ENCODE measurements at places on chromosomes 16 and 17. TPM values are rescaled to one million over a fixed set of nuclear protein-coding genes. Genes with fewer than 3 reads are reported as not detected.

The PRSS22 gene
- total RNA-seq, result 1.1 TPM

The HASPIN gene
- 25.7 TPM for total RNA-seq

GRCh38 chr17:59859444-59860025 lies 33.2 kb downstream of the TUBD1 start:
- H3K4me3 ChIP-seq, result no peak overlapping the region
- peaks cover 10% of the 10 kb centered on the region for H3K36me3 ChIP-seq
- no peaks in the 10 kb centered on the region for H3K27me3 ChIP-seq
- H3K4me1 ChIP-seq, result peaks cover 28% of the 10 kb centered on the region
- peak overlapping the region; percentile 81 for H3K27ac ChIP-seq

DNA sequence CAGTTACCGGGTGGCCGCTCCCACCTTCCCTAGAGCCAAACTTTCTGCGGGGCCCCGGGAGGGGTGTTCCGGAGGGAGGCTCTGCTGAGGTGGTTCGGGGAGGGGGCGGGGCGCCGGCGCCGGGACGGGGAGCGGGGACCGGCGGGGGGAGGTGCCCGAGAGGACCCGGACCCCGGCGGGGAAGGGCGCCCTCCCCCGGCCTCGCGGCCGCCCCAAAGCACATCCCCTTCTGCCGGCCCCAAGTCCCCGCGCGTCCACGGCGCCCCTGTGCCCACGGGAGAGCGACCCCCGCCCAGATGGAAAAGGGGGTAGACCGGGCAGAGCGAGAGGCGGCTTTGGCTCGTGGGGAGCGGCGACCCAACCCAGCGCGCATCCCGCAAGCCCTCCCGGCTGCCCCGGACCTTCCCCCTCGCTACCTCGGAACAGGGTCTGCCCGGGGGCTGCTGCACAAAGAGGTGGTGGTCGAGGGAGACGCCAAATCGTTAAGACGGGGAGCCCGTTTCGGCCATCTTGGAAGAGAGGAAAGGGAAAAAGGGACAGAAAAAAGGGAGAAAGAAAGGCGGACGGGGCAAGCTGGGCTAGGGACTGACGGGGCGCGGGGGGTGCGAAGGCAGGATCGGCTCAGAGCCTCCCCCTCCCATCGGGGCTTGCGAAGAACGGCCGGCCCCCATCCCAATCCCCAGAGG lies 530 bp downstream of the PCGF2 start:
- H3K27ac ChIP-seq, result no peak overlapping the region
- peaks cover 4% of the 10 kb centered on the region for H3K36me3 ChIP-seq
- DNase-seq, result peak; percentile 31
- peak overlapping the region; percentile 87 for H3K4me3 ChIP-seq
- H3K27me3 ChIP-seq, result peaks cover 46% of the 10 kb centered on the region
- H3K4me1 ChIP-seq, result peaks cover 50% of the 10 kb centered on the region

The CLDN6 gene
- total RNA-seq, result not detected

- H3K36me3 ChIP-seq, result peaks cover 3% of the 10 kb centered on the region
- no peaks in the 10 kb centered on the region for H3K4me1 ChIP-seq
- H3K4me3 ChIP-seq, result no peak overlapping the region
- H3K27ac ChIP-seq, result no peak overlapping the region
Measured at GRCh38 chr16:59759296-59759695, 1025.2 kb upstream of the GOT2 start.

GRCh38 chr17:79071161-79071740 lies 3.4 kb upstream of the ENGASE start:
- no peak overlapping the region for H3K27ac ChIP-seq
- no peaks in the 10 kb centered on the region for H3K27me3 ChIP-seq
- H3K4me3 ChIP-seq, result no peak overlapping the region
- H3K36me3 ChIP-seq, result no peaks in the 10 kb centered on the region

DNA sequence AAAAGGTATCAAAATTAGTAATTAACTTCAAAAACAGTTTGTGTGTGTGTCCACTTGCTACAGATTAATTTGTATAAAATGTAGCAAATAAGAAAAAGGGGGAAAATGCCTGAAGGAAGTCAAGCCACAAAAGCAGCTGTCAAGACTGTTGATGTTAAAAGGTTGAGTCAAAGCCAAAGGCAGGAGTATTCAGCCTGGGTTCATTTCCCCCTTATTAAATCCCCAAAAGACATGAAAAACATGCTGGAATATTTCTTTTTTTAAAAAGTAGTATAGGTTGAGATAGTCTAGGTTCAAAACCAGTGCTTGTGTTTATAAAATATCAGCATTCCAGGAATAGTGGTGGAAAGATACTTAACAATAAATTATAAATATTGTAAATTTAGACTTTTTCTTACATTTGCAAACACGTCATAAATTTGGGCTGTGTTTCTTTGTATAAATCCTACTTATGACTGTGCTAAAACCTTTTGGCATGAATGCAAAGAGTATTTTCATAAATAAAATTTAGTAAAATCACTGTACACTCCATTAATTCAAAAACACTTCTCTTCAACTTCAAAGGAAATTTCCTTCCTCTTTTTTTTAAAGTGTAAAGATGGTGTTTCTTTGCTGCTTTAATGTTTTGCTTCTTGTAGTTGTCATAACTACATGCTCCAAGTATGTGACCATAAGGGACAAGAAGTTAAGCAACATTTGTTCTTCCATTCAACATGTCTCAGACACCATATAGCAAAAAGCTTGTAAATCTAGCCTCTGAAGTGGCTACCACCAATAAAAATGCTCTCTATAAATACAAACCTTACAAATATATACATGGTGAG lies 72.0 kb downstream of the SKAP1 start:
- H3K4me3 ChIP-seq, result no peak overlapping the region
- no peaks in the 10 kb centered on the region for H3K27me3 ChIP-seq
- no peak for DNase-seq

DNA sequence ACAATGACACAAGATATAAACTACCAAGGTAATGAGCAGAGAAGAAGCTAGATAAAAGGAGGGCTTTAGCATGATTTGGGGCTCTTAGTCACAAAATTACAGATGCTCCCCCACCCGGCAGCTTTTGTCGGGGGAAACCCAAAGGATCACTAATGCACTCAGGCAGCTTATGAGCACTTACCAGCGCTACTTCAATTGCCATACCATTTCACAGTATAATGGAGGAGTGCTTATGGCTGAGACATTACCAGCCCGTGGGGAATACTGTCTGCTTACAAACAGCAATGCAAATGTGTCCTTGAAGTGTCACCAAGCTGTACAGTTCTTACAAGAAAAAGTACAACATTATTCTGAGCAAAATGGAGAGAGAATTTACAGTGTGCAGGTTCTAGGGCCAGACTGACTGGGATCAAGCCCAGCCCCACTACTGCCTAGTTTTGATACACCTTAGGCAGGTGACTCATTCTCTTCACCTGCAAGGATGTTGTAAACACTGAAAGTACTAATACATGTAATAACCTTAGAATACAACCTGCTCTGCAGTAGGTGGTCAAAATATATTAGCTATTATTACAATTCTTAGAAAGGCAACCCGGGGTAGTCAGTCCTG lies 16.3 kb downstream of the ANKFY1 start:
- H3K36me3 ChIP-seq, result no peaks in the 10 kb centered on the region
- no peak overlapping the region for H3K4me3 ChIP-seq
- no peaks in the 10 kb centered on the region for H3K27me3 ChIP-seq
- no peak for DNase-seq

DNA sequence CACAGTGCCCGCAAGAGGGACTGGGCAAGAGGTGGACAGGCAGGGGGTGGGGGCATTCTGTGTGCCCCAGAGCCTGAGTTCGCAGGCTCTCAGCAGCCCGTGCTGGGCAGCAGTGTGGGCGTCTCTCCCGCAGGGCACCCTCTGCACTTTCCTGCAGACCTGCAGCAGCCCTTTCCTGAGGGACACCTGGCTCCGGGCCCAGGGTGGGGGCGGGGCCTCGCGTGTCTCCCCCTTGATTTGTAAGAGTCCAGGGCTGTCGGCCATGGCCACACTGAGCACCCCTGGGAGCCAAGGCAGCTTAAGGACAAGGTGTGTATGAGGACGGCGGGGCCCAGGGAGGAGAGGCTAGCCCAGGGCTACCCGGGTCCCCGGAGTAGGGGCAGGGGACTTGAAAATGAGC lies 33.4 kb upstream of the SLC38A10 start:
- H3K4me1 ChIP-seq, result no peaks in the 10 kb centered on the region
- H3K4me3 ChIP-seq, result no peak overlapping the region
- peaks cover 5% of the 10 kb centered on the region for H3K27me3 ChIP-seq
- no peaks in the 10 kb centered on the region for H3K36me3 ChIP-seq

GRCh38 chr16:88077328-88078108 lies 126.3 kb downstream of the BANP start:
- H3K27ac ChIP-seq, result no peak overlapping the region
- H3K4me3 ChIP-seq, result no peak overlapping the region
- H3K4me1 ChIP-seq, result no peaks in the 10 kb centered on the region
- H3K36me3 ChIP-seq, result peaks cover 3% of the 10 kb centered on the region
- no peaks in the 10 kb centered on the region for H3K27me3 ChIP-seq
- no peak for DNase-seq

DNA sequence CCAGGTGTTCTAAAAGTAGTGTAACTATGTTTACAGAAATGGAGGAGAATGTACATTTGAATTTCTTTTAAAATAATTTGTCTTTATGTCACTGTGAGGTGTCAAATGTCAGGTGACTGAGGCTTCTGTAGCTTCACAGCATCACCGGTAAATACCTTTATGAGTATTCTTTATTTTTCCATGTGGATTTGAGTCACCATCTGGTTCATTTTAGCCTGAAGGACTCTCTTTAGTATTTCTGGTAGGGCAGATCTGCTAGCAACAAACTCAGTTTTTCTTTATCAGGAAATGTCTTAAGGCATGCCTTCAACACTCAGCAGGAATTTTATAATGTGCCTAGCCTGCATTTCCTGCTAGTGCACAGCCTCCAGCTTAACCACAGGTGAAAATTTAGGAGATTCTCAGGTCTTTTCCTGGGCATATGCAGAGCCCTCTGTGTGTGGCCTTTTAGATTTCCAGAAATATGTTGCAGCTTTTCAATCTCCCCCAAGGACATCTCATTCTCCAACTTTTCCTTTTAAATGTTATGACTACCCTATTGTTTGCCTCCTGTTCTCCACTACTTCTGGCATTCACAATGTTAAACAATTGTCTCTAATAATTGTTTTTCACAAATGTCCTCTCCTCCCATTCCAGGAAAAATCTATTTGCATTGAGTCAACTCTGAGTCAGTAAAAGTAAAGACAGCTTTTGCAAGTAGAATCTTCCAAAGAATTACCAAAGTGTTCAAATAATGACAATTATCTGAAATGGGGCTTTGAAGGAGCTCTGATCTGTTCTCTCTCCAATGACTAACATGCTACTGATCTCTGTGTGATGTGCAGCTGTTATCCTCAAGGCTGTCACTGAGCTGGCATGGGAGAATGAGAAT lies 239.4 kb upstream of the CPHXL start:
- no peaks in the 10 kb centered on the region for H3K4me1 ChIP-seq
- H3K27me3 ChIP-seq, result no peaks in the 10 kb centered on the region

The CCDC57 gene
- 76.9 TPM for total RNA-seq

The KRT13 gene
- total RNA-seq, result not detected

DNA sequence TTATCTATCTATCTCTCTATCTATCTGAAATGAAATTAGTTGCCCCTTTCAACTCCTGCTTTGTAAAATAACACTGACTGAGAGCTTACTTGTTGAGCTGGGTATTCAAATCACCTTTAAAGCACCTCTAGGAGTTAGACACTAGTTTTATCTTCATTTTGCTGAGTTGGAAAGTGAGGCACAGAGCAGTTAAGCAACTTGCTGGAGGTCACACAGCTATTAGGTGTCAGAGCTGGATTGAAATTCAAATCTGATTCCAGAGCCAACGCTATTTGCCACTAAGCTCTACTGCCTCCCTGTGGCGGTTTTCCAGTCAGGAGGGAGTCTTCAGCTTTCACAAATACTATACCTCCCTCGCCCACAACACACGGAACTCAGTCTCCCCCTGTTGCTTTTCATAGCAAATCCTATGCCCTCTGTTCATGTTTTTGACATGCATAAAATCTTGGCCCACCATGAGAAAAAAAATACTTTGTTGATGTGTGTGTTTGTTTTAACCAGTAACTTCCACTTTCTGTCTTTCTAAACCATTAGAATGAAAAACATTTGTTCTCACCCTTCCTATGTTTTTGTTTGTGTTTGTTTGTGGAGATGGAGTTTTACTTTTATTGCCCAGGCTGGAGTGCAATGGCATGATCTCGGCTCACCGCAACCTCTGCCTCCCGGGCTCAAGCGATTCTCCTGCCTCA lies 74.8 kb upstream of the SMURF2 start:
- H3K27ac ChIP-seq, result no peak overlapping the region
- no peaks in the 10 kb centered on the region for H3K27me3 ChIP-seq
- no peak overlapping the region for H3K4me3 ChIP-seq
- DNase-seq, result peak; percentile 40

GRCh38 chr16:2814551-2815298 lies 2.3 kb upstream of the PRSS21 start:
- no peaks in the 10 kb centered on the region for H3K27me3 ChIP-seq
- H3K4me3 ChIP-seq, result no peak overlapping the region
- no peak overlapping the region for H3K27ac ChIP-seq

- H3K27ac ChIP-seq, result no peak overlapping the region
- DNase-seq, result no peak
- no peak overlapping the region for H3K4me3 ChIP-seq
- no peaks in the 10 kb centered on the region for H3K4me1 ChIP-seq
- H3K27me3 ChIP-seq, result peaks cover 24% of the 10 kb centered on the region
- H3K36me3 ChIP-seq, result no peaks in the 10 kb centered on the region
Measured at GRCh38 chr17:56159826-56160380, 6.6 kb downstream of the ANKFN1 start.

The NHLRC4 gene
- total RNA-seq, result 1.4 TPM

The ZPBP2 gene
- 0.36 TPM for total RNA-seq

The FZD2 gene
- 0.82 TPM for total RNA-seq

GRCh38 chr17:75642784-75643642 lies 9.8 kb downstream of the SMIM5 start:
- DNase-seq, result no peak
- H3K27me3 ChIP-seq, result no peaks in the 10 kb centered on the region
- no peaks in the 10 kb centered on the region for H3K36me3 ChIP-seq
- no peaks in the 10 kb centered on the region for H3K4me1 ChIP-seq

- H3K4me3 ChIP-seq, result no peak overlapping the region
- no peaks in the 10 kb centered on the region for H3K27me3 ChIP-seq
- peaks cover 68% of the 10 kb centered on the region for H3K36me3 ChIP-seq
- H3K4me1 ChIP-seq, result peaks cover 21% of the 10 kb centered on the region
- no peak for DNase-seq
- peak overlapping the region; percentile 12 for H3K27ac ChIP-seq
Measured at GRCh38 chr16:71919035-71919434, 23.7 kb downstream of the IST1 start.

The P2RX5 gene
- total RNA-seq, result 46.5 TPM
